Spinal cord (tissue), 10 donors: ENCODE measurements at places on chromosomes 16 and 17.

DNA sequence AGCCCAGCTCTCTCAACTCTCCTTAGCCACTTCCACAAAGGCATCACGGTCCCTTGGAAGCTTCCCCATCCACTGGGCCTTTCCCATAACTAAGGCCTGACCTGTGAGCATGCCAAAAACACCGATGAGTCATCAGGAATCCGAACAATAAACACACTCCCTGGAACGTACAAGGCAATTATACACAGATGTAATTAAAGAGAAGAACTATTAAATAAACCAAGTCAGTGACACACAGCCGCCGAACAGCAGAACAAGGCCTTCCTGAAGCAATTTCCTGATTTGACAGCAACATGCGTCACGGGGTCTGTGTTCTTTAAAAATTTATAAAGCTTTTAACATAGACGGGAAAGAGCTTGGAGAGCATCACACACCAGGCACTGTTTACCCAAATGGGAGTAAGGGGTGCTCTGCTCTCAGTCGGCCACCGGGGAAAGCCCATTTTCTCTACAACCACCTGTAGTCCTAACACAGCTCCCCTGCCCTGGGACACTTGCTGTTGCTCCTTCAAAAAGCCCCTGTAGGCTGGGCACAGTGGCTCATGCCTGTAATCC is 29.4 kb downstream of the COG7 start:
- DNase-seq: peak; percentile 57

GRCh38 chr17:13485327-13485726 is 116.4 kb downstream of the HS3ST3A1 start:
- DNase-seq: no peak

GRCh38 chr17:73901661-73902415 is 257.6 kb upstream of the SDK2 start:
- DNase-seq: peak; percentile 13

DNA sequence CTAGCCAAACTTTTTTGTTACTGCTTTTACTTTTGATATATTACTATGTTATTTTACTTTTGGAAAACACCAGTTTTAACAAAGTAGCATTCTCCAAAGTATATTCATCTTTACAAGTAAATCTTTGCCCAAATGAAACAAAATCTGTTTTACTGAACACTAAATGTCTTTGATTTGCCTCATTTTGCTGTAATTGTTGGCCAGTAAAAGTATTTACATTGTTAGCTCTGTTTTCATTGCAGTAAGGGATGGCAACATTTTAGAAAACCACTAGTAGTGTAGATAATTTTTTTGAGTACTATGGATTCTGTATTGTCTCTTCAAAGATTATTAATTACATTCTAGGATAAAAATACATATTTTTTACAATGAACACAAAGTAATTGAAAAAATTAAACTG is 10.6 kb downstream of the SNTB2 start:
- DNase-seq: no peak

GRCh38 chr17:4247971-4248388 is 15.8 kb downstream of the ANKFY1 start:
- no peak for DNase-seq

- DNase-seq: no peak
These were observed 88.7 kb downstream of the HS3ST3A1 start for GRCh38 chr17:13513039-13513405.

DNA sequence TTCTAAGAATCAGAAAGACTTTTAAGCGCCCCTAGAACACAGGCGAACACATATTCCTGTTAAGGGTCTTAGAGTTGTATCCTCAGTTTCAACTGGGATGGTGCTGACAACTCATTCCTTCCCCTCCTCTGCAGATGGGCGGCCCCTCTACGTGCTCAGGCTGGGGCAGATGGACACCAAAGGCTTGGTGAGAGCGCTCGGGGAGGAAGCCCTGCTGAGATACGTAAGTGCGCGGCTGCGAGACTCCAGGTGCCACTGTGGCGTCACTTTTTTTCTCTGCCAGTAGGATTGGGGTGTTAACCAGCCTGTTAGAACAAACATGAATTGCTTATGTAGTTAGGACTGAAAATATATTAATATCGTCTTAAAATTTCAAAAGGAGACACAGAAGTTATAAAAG is 62.7 kb downstream of the SEC14L1 start:
- no peak for DNase-seq

- DNase-seq: no peak
These were observed 150.1 kb upstream of the SDK2 start for GRCh38 chr17:73794336-73794735.

GRCh38 chr16:48164907-48165715 is 9.3 kb upstream of the ABCC12 start:
- peak; percentile 46 for DNase-seq
